Vagina (tissue), 2 donors: ENCODE measurements at places on chromosomes 13 and 19. TPM values are rescaled to one million over a fixed set of nuclear protein-coding genes. Genes with fewer than 3 reads are reported as not detected.
A peak's percentile ranks its signal among the peaks of the same experiment; 100 is the strongest.

LGALS7 gene
- 269 TPM for total RNA-seq

- no peaks in the 10 kb centered on the region for H3K4me1 ChIP-seq
- no peaks in the 10 kb centered on the region for H3K27me3 ChIP-seq
- no peak overlapping the region for H3K4me3 ChIP-seq
Measured at GRCh38 chr13:79258489-79258888, 147.6 kb downstream of the RBM26 start.

- H3K27ac ChIP-seq: no peak overlapping the region
- H3K36me3 ChIP-seq: no peaks in the 10 kb centered on the region
- peaks cover 11% of the 10 kb centered on the region for H3K4me1 ChIP-seq
Measured at GRCh38 chr19:35987571-35987896, 7.5 kb upstream of the SDHAF1 start.

- peak overlapping the region; percentile 99 for H3K27ac ChIP-seq
- H3K4me3 ChIP-seq: peak overlapping the region; percentile 54
- DNase-seq: no peak
Measured at GRCh38 chr19:1266916-1267476, 2.1 kb upstream of the CIRBP start.

KCNJ14 gene
- 3.7 TPM for total RNA-seq

DNA sequence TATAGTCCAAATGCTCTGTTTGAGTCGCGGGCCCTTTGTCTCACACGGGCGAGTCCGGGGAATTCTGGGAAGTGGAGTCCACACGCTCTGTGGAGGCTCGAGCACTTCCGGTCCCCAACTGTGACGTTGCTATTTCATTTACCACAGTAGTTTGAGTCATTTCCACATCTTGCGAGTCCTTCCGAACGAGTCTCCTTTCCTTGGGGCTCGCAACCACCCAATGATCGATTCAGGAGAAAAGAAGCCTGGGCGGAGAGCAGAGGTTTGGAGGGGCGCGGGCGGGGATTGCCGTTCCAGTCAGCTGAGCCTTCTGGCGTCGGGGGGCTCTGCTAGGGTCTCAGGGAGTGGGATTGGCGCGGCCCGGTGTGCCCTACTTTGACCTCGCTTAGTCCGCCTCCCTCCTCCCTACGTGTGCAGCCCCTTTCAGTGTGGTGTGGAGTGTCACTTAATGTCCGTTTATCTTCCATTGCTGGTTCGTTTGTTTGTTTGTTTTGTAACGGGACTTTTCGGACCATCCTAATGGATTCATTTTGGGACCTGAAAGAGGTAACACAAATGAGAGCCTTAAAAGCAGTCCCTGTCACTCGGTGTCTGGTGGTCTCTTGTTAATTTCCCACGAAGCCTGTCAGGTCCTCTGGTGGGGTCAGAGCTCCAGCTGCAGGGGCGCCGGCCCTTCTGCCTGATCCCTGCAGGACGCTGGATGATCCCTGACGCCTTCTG, at the start of gene ZNF222:
Gene ZNF222 (plus strand): TSS at position 163 of the 720 bp plus-strand sequence. CDS start 58 bp downstream, at position 221.
- H3K4me1 ChIP-seq: peaks cover 13% of the 10 kb centered on the region
- DNase-seq: no peak
- no peak within 1 kb of the TSS for H3K27ac ChIP-seq
- peaks cover 36% of the 10 kb centered on the region for H3K36me3 ChIP-seq
- no peaks in the 10 kb centered on the region for H3K27me3 ChIP-seq
- H3K4me3 ChIP-seq: peak within 1 kb of the TSS; percentile 71

GRCh38 chr19:10407096-10407495, 3.8 kb upstream of the CDC37 start:
- DNase-seq: no peak
- H3K4me1 ChIP-seq: peaks cover 25% of the 10 kb centered on the region
- no peak overlapping the region for H3K4me3 ChIP-seq
- no peak overlapping the region for H3K27ac ChIP-seq

RFPL4A gene
- not detected for total RNA-seq

PNKP gene
- total RNA-seq: 40.3 TPM

DNA sequence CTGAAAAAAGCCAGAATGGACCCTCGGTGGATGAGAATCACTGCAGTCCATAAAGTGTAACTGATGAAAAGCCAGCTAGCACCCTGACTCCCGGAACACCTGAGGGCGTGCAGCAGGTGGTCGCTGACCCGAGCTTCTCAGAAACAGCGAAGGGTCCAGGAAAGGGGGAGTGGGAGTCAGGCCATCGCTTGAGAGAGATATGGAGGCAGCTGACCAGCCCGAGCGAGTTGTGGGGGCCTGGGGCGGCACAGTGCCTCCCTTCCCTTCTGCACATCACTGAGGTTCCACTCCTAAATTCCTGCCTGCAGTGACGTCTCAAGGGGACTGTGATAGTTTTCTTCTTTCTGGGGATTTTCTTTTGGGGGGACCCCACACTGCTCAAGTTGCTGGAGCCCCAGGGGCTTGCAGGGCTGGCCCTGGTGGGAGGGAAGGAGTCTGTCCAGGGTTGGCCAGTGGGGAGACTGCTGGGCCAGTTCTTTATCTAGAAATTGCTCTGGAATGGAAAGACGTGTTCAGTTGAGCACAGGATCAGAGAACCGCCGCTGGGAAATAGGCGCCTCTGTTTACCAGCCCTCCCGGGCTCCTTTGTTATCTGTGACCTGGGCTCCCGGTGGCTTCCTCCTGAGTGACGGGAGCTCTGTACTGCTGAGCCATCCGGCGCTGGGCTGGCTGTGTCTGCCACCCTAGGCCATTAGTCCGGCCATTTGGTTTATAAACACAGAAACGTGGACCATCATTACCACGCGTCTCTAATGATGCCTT, 71.3 kb downstream of the RAB20 start:
- DNase-seq: no peak
- H3K4me3 ChIP-seq: no peak overlapping the region
- no peak overlapping the region for H3K27ac ChIP-seq
- H3K36me3 ChIP-seq: peaks cover 27% of the 10 kb centered on the region
- no peaks in the 10 kb centered on the region for H3K27me3 ChIP-seq
- no peaks in the 10 kb centered on the region for H3K4me1 ChIP-seq

GRCh38 chr19:2495130-2495641, 19.3 kb downstream of the GADD45B start:
- no peaks in the 10 kb centered on the region for H3K27me3 ChIP-seq
- H3K36me3 ChIP-seq: no peaks in the 10 kb centered on the region
- peak overlapping the region; percentile 84 for H3K27ac ChIP-seq
- DNase-seq: no peak

DNA sequence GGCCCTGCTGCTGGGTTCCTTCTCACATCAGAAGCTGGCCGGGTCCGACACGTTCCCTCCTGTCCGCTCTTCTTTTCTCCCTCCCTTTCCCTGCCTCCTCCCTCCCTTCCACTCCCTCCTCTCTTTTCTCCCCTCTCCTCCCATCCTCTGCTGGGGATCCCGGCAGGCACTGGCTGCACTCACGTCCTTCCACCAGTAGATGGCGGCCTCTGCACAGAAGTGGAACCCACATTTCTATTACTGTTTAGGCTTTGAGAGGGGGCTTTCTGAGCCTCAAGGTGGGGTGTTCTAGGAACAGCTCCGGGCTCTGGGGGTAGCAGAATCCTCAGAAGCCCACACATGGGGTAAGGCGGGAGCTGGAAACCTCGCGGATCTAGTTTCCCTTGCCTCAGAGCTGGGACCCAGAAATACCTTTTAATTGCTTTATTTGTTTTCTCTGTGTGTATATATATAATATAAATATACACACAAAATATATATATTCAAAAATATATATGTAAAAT, 294.2 kb downstream of the ZNF536 start:
- H3K4me3 ChIP-seq: no peak overlapping the region
- H3K27me3 ChIP-seq: no peaks in the 10 kb centered on the region
- DNase-seq: no peak
- H3K27ac ChIP-seq: no peak overlapping the region

GRCh38 chr19:56110515-56111448, 10.3 kb downstream of the ZNF787 start:
- peak overlapping the region; percentile 3 for H3K4me3 ChIP-seq
- peak overlapping the region; percentile 34 for H3K27ac ChIP-seq
- H3K36me3 ChIP-seq: no peaks in the 10 kb centered on the region
- H3K27me3 ChIP-seq: no peaks in the 10 kb centered on the region
- no peak for DNase-seq

- DNase-seq: no peak
- H3K4me3 ChIP-seq: no peak overlapping the region
- H3K27ac ChIP-seq: no peak overlapping the region
- peaks cover 38% of the 10 kb centered on the region for H3K4me1 ChIP-seq
- H3K27me3 ChIP-seq: no peaks in the 10 kb centered on the region
Measured at GRCh38 chr13:112696001-112696868, 6.4 kb downstream of the ATP11A start.

- H3K27ac ChIP-seq: no peak overlapping the region
- no peaks in the 10 kb centered on the region for H3K36me3 ChIP-seq
- H3K27me3 ChIP-seq: no peaks in the 10 kb centered on the region
- no peaks in the 10 kb centered on the region for H3K4me1 ChIP-seq
- no peak overlapping the region for H3K4me3 ChIP-seq
Measured at GRCh38 chr13:46039411-46040182, 12.9 kb downstream of the ZC3H13 start.

TNNI3 gene
- not detected for total RNA-seq

DNA sequence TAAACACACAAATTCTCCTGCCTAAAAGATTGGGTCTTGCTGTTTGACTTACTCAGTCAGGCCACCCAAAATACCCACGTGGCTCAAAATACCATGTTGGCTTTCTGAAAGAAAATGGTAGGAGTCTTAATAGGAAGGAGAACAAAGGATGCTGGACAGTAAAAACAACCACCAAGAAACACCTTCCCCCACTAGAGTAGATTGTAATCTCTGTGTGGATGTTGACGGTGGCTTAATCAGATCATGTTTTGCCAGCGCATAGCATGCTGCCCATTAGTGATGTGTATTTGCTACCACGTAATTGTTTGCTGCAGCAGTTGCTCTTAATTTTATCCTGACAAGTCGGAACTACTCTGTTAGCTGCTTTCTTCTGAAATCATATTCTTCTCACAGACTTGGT, 1229.3 kb upstream of the SLC10A2 start:
- H3K36me3 ChIP-seq: no peaks in the 10 kb centered on the region
- no peak overlapping the region for H3K4me3 ChIP-seq

DNA sequence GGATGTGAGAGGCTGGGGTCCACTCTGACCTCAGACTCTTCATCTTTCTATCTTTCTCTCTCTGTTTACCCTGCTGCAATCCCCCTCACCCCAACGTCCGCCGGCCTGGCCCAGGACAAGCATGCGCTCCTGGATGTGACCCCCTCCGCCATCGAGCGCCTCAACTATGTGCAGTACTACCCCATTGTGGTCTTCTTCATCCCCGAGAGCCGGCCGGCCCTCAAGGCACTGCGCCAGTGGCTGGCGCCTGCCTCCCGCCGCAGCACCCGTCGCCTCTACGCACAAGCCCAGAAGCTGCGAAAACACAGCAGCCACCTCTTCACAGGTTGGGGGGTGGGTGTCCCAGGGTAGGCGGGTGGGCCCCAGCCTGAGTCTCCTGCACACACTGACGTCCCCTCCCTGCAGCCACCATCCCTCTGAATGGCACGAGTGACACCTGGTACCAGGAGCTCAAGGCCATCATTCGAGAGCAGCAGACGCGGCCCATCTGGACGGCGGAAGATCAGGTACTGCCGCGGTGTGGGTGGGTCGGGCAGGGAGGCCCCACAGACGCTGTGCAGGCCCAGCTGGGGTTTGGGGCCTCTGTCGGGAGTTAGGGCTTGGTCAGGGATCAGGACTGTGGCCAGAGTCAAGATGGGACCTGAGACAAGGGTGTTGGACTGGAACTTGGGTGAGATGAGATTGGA, 15.0 kb downstream of the APBA3 start:
- no peaks in the 10 kb centered on the region for H3K36me3 ChIP-seq
- no peak overlapping the region for H3K27ac ChIP-seq
- no peak overlapping the region for H3K4me3 ChIP-seq
- H3K27me3 ChIP-seq: no peaks in the 10 kb centered on the region

HCN2 gene
- total RNA-seq: 0.25 TPM

GRCh38 chr13:75319254-75319653, 162.7 kb downstream of the TBC1D4 start:
- DNase-seq: no peak
- H3K27ac ChIP-seq: no peak overlapping the region
- no peaks in the 10 kb centered on the region for H3K4me1 ChIP-seq
- no peak overlapping the region for H3K4me3 ChIP-seq
- no peaks in the 10 kb centered on the region for H3K27me3 ChIP-seq
- H3K36me3 ChIP-seq: peaks cover 6% of the 10 kb centered on the region

LRRC63 gene
- total RNA-seq: 0.49 TPM

DNA sequence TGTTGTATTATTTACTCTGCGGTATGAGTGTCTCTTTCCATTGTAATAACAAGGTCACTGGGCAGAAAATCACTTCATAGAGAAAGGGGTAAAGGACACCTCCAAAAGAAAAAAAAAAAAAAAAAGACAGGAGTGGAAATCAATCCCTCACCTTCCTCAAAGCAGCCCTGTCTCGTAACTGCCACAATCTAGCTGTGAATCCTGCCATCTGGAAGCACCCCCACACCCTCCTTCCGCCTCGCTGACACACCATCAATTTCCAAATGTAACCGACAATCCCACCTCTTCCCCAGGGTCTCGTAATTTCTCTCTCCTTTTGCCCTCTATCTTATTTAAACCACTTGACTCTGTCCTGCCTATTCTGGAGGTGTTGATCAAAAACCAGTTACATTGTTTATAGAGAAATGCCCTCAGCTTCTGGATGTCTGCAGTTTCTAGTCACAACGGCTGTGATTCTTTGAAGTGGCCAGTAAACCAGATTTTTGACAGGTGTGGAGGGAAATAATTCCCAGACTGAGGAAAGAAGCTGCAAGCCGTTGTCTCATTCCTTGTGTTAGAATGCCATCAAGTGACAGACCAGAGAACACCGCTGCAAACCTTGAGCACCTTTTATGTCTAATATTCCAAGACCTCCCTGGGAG, 9.1 kb upstream of the POP4 start:
- H3K4me1 ChIP-seq: no peaks in the 10 kb centered on the region
- no peaks in the 10 kb centered on the region for H3K36me3 ChIP-seq
- H3K27ac ChIP-seq: no peak overlapping the region
- no peaks in the 10 kb centered on the region for H3K27me3 ChIP-seq

DNA sequence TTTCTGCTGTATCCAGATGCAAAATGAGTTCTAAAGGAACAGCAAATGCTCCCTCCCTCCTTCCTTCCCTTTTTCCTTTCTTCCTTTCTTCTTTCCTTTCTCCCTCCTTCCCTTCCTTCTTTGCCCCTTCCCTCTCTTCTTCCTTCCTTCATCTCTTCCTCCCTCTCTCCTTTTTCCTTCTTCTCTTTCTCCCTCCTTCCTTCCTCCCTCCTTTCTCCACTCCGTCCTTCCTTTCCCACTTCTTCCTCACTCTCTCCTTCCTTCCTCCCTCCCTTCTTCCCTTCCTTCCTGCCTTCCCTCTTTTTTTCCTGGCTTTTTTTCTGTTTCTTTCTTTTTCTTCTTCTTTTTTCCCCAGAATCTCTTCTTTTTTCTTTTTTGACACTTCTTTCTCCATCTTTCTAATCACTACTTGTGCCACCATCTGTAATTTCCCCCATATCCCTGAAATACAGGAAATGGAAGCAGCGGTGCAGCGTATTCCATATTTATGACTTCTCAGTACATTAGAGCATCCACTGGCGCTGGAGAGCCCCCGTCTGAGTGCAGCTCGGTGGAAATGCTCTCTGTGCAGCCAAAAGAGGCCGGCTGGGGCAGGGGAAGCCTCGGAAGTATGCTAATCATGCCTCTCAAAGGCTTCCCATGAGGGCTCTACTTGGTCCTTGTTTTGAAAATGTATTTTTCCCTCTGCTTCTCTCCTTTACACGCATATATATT, 275.6 kb downstream of the TSHZ3 start:
- H3K4me1 ChIP-seq: no peaks in the 10 kb centered on the region
- H3K27me3 ChIP-seq: no peaks in the 10 kb centered on the region
- H3K36me3 ChIP-seq: no peaks in the 10 kb centered on the region
- no peak for DNase-seq

PNMA8C gene
- 0.25 TPM for total RNA-seq
